ENCODE measurements at places on chromosomes 13 and 19.
A peak's percentile ranks its signal among the peaks of the same experiment; 100 is the strongest.

GRCh38 chr19:5558101-5558621, 9.6 kb downstream of the TINCR start:
- H3K27me3 ChIP-seq = peaks cover 3% of the 10 kb centered on the region
- no peak for DNase-seq
- H3K36me3 ChIP-seq = no peaks in the 10 kb centered on the region
- H3K27ac ChIP-seq = peak overlapping the region; percentile 40
- peaks cover 21% of the 10 kb centered on the region for H3K4me1 ChIP-seq

DNA sequence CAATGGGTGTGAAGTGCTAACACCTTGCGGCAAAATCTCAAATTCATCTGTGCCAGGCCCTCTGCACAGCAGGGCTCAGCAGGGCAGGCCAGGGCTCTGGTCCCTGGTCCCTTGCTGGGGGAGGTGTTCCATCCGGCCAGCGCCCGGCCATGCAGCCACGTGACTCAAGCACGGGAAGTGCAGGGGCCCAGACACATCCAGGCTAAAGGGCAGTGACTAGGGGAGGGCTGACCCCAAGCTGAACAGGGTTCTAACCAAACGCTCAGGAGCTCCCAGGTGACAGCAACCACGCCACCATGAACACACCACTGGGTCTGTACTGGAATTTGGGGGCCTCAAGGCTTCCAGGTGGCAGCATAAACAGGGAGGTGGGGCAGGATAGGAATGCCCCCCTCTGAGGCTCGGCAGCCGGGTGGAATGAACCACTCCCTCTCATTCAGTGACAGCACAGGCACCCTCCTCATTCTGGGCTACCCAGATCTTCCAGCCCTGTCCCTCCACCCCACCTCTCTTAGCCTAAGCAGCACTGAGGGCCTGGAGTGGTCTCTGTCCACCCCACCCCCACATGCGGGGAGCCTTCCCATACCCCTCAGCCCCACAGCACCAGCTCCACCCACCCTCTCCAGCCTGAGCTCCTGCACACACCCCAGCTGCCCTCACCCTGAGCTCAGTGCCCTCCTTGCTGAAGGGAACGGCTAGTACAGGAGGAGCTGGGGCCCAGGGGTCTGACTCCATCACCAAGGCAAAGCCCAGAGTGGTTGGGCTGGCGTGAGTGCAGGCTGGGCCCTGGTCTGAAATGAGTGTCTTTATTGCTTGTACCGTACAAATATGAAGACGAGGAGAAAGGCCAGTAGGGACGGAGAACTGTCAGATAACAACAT, 5.3 kb upstream of the CCNP start:
- H3K36me3 ChIP-seq = peaks cover 3% of the 10 kb centered on the region
- H3K27ac ChIP-seq = peak overlapping the region; percentile 92
- 0 out of 2 replicates have a peak overlapping the region, but pooled peaks have one; percentile 10 for H3K4me3 ChIP-seq
- peaks cover 33% of the 10 kb centered on the region for H3K4me1 ChIP-seq
- peaks cover 16% of the 10 kb centered on the region for H3K27me3 ChIP-seq

DNA sequence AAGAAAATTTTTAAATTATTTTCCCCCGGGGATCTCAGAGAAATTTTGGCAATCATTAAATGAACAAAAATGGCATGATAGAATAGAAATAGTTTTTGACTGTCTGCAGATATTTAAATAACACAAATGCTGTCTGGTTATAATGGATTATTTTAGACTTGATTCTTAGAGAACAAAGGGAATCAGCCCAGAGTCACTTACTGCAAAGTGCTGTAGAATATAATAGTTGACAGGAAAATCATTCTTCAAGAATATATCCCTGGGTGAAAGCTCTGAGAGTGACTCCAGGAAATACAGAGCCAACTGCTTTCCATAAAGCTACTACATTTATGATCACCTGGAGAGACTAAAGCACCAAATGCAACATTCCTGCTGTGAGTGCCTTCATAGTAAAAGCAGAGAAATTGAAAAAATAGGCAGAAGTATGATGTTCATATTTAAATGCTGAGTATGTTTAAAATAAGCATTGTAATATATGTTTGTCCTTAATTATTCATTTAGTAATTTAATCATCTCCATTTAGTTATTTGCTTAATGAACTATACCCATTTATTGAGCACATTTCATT, 1765.8 kb downstream of the SLITRK1 start:
- no peaks in the 10 kb centered on the region for H3K4me1 ChIP-seq
- no peak for DNase-seq
- H3K36me3 ChIP-seq = no peaks in the 10 kb centered on the region
- no peaks in the 10 kb centered on the region for H3K27me3 ChIP-seq

DNA sequence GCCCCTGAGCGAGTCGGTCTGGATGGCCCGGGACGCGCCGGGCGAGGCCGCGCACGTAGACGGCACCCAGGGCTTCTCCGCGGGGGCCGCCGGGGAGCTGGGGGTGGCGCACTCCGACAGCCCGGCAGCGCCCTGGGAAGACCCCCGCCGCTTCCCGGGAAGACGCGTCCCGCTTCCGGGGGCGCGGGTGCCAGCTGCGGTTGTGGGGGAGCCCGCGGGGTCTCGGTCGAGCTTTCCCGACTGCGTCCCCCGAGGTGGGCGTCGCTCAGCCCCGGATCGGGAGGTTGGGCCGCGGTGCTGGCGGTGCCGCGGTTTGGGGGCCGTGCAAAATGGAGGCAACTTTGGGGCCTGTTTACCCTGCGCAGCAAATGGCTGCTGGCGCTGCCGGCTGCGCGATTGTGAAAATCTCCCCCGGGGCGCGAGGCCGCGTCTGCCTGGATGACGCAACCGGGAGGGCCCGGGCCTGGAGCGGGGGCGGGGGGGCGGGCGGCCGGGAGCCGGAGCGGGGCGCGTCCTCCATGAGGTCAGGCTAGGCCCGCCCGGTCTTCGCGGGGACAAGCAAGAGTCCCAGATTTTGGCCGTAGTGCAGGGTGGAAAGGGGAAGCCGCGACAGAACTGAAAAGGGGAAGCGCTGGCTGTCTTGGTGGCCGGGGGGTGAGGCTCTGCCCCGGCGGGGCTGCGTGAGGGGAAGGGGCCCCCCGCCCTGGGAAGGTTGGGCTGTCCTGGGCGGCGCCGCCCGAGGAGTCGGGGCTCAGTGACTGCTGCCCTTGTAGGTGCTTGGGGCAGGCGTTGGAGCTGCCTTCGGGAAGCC, 11.3 kb downstream of the PEAK3 start:
- H3K36me3 ChIP-seq = peaks cover 8% of the 10 kb centered on the region
- peak overlapping the region; percentile 82 for H3K4me3 ChIP-seq
- peaks cover 33% of the 10 kb centered on the region for H3K4me1 ChIP-seq
- no peaks in the 10 kb centered on the region for H3K27me3 ChIP-seq

GRCh38 chr19:17105556-17105955, 30.0 kb downstream of the MYO9B start:
- H3K27ac ChIP-seq = no peak overlapping the region
- 0 out of 2 replicates have a peak, but pooled peaks cover 4% of the 10 kb centered on the region for H3K4me1 ChIP-seq
- H3K4me3 ChIP-seq = no peak overlapping the region

DNA sequence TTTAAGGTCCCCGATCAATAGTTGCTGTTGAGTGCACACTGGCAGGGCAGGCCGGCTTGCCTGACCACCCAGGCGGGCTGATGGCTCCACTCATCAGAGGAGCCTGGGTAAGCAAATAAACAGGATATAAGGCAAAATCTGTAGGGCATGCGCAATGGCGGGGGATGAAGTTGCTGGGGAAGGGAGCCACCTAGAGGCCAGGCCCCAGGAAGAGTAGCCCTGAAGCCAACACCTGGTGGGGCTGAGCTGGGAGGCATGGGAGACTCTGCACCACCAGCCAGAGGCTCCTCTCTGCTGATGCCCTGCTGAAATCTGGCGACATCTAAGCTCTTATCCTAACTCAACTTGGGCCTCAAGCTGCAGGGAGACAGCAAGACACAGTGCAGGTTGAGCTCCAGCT, 324.3 kb downstream of the ZNF536 start:
- H3K27ac ChIP-seq = no peak overlapping the region
- H3K4me1 ChIP-seq = peaks cover 46% of the 10 kb centered on the region
- H3K36me3 ChIP-seq = no peaks in the 10 kb centered on the region

DNA sequence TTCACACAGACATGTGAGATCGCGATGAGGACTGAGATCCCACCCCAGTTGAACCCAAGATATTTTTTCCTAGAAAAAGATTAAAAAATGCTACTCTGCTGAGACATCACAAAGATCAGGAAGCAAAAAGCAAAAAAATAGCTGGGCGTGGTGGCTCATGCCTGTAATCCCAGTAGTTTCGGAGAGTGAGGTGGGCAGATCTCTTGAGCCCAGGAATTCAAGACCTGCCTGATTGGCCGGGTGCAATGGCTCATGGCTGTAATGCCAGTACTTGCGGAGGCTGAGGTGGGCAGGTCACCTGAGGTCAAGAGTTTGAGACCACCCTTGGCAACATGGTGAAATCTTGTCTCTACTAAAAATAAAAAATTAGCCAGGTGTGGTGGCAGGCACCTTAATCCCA, 1.1 kb downstream of the FUT3 start:
- no peaks in the 10 kb centered on the region for H3K36me3 ChIP-seq
- no peak for DNase-seq
- H3K27me3 ChIP-seq = peaks cover 9% of the 10 kb centered on the region
- H3K4me3 ChIP-seq = no peak overlapping the region

DNA sequence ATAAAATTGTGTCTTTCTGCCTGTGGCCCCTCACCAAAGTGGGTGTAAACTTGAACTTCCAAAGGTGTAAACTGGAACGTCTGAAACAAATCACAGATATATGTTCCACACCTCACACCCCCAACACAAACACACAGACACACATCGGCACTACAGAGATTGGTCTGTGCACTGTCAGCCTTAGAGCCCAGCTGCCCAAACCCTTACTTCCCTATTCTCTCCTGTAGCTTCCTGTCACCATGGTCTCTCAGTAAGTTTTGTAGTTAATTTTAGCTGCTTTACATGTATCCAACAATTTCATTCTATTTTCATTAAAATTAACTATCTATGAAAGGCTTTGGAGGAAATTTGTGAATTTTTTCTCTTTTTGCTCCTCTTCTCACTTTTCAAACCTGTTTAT, 5.4 kb downstream of the TM9SF2 start:
- no peak for DNase-seq
- no peaks in the 10 kb centered on the region for H3K27me3 ChIP-seq
- peaks cover 13% of the 10 kb centered on the region for H3K4me1 ChIP-seq
- H3K4me3 ChIP-seq = no peak overlapping the region

DNA sequence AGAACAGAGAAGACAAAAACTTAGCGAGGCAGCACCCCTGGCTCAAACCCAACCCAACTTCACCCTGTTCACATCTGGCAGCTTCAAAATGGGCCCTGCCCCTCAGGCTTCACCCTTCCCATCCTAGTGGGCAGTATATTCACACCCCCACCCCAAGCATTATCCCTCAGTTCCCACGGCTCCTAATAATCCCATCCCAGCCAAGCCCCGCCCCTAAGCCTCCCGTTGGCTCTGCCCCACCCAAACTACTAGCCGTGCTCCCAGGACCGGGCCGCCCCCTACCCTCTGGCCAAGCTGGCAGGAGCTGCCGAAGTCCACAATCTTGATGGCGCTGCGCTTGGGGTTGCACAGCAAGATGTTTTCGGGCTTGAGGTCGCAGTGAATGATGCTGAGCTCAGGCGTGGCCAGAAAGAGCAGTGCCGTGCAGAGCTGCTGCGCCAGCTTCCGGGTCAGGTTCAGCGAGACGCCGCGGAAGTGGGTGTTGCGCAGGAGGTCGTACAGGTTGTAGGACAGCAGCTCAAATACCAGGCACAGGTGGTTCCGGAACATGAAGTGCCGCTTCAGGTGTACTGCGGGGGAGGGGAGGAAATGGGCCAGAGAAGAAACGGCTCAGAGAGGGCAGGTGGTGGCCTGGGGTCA, 5.8 kb downstream of the DYRK1B start:
- no peak overlapping the region for H3K27ac ChIP-seq
- H3K4me1 ChIP-seq = peaks cover 8% of the 10 kb centered on the region
- H3K36me3 ChIP-seq = peaks cover 18% of the 10 kb centered on the region
- no peaks in the 10 kb centered on the region for H3K27me3 ChIP-seq

- H3K4me1 ChIP-seq = peaks cover 40% of the 10 kb centered on the region
- no peaks in the 10 kb centered on the region for H3K27me3 ChIP-seq
- peak overlapping the region; percentile 98 for H3K27ac ChIP-seq
- H3K4me3 ChIP-seq = peak overlapping the region; percentile 76
Measured at GRCh38 chr19:45882652-45883585, 3.0 kb downstream of the IRF2BP1 start.

DNA sequence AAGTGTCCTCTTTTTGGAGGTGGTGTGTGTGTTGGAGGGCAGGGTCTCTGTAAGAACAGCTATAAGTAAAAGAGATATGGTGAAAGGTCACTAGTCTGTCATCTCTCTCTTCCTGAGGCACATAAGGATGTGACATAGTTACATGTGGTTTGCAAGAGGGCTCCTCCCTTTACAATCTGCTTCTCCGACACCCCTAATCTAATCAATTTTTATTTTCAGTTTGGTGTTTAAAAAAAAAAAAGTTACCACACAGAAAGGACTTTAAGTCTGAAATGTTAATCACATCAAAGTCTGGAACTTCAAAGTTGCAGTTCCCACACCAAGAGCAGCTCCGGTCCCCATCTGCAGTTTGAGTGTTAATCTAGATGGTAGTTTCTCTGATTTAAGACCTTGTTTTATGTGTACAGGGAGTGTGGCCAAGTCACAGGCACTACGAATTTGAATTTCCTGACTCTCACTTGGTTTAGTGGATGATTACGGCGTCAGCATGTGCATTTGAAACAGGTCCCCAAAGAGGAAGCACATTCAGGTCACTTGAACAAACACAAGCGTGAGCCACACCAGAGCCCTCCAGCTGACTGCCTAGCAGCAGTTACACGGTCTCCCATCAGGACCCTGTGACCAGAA, 53.1 kb downstream of the FOXO1 start:
- DNase-seq = no peak
- H3K4me3 ChIP-seq = no peak overlapping the region
- H3K27ac ChIP-seq = peak overlapping the region; percentile 55
- H3K27me3 ChIP-seq = no peaks in the 10 kb centered on the region
- peaks cover 7% of the 10 kb centered on the region for H3K36me3 ChIP-seq
- peaks cover 76% of the 10 kb centered on the region for H3K4me1 ChIP-seq

GRCh38 chr13:68292601-68293000, 1062.5 kb upstream of the PCDH9 start:
- no peak overlapping the region for H3K4me3 ChIP-seq
- no peak for DNase-seq
- no peaks in the 10 kb centered on the region for H3K4me1 ChIP-seq
- H3K36me3 ChIP-seq = no peaks in the 10 kb centered on the region
- H3K27me3 ChIP-seq = no peaks in the 10 kb centered on the region
- H3K27ac ChIP-seq = no peak overlapping the region

- H3K27ac ChIP-seq = no peak overlapping the region
- no peaks in the 10 kb centered on the region for H3K27me3 ChIP-seq
- no peak overlapping the region for H3K4me3 ChIP-seq
Measured at GRCh38 chr13:68064001-68064770, 834.0 kb upstream of the PCDH9 start.

- H3K36me3 ChIP-seq = no peaks in the 10 kb centered on the region
- no peak overlapping the region for H3K27ac ChIP-seq
- H3K4me3 ChIP-seq = no peak overlapping the region
Measured at GRCh38 chr13:77817521-77817920, 101.1 kb downstream of the EDNRB start.

GRCh38 chr19:57477191-57478008, at the start of gene ZNF772:
ZNF772 (minus strand) TSS chr19:57477566; CDS start chr19:57477309, 257 bp downstream.
- peaks cover 39% of the 10 kb centered on the region for H3K27me3 ChIP-seq
- H3K4me3 ChIP-seq = peak within 1 kb of the TSS; percentile 88
- peaks cover 48% of the 10 kb centered on the region for H3K36me3 ChIP-seq
- peaks cover 7% of the 10 kb centered on the region for H3K4me1 ChIP-seq
- peak; percentile 89 for DNase-seq
- peak within 1 kb of the TSS; percentile 79 for H3K27ac ChIP-seq
